CD4-positive, alpha-beta T cell treated with Interleukin-4 for 4 hours (primary cell): ENCODE measurements at places on chromosomes 6 and 20.

- no peak for DNase-seq
Observed at GRCh38 chr20:24777746-24778145, 171.3 kb upstream of the CST7 start.

DNA sequence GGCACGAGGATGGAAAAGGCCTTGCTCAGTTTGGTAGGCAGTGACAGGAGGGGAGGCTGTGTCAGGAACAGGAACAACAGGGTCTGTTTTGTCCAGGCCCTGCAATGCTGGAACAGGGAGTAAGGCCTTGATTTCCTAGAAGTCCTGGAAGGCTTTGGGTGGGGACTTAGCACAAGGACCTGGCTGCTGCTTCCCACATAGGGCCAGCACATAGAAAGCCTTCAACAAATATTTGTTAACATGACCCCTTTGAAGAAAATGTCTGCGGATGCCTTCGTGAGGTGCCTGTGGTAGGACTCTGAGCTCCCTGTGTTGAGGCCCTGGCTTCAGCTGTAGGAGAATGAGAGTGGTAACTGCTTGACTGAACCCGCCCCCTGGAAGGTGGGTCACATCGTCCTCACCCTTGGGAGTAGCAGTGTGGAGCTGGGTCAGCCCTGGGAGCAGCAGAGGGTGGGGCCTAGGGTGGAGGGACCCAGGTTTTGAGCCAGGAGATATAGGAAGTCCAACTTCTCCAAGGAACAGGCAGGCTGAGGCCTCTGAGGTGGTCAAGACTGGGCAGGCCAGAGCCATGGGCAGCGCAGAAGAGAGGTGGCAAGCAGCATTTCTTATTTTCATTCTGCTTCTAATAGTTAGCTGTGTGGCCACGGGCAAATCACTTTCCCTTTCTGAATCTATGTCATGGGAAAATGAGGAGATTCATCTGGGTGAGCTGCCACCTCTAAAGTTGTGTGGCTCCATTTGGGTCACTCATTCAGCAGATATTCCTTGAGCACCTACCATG lies 50.0 kb downstream of the CNBD2 start:
- DNase-seq, result no peak

DNA sequence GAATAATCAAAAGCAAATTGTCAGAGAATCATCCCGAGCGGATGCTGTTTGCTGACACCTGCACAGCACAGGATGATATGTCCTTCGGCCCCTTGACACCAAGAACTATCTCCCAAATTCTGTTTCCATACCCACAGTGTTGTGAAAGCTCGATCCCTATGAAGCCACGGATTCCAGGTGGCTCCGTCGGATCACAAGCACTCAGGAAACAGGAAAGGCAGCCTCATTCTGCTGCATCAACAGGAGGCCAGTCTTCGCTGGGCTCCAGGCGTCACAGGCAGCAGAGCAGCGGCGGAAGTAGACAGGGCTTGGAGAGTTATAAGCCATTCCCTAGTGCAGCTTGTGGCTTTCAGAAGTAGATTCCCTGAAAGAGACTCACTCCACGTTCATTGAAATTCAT lies 342.3 kb downstream of the C6orf118 start:
- DNase-seq, result no peak

- DNase-seq, result no peak
Observed at GRCh38 chr20:3577366-3577765, 85.8 kb downstream of the GFRA4 start.

DNA sequence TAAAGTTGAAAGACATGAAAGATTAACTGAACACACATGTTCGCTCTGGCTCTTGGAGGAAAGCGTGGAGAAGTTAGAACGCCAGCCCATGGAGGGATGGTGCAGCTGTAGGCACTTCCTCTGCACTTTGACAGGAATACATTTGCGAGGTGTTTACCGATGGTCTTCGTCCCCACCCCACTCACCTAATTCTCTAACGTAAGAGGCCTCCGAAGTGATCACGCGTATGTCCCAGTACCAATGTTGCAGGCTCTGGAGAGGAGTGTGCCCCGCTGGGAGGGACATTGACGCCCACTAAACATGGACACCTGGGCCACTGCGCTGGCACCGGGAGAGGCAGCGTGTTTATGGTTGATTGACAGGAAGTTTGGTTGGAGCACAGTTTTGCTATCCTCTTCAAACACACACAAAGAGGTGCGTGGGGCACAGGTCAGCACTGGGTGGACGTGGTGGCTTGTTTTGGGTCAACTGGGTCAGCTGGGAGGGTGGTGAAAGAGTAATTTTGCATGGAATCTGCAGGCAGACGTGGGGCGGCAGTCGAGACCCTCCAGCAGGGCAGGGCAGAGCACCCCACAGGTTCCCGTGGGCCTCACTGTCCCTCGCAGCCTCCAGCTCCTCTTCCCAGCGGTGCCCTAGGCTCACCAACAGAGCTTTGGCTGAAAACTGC lies 110.1 kb downstream of the DLL1 start:
- DNase-seq, result no peak

- no peak for DNase-seq
Observed at GRCh38 chr6:92559611-92560010, 859.7 kb downstream of the EPHA7 start.

DNA sequence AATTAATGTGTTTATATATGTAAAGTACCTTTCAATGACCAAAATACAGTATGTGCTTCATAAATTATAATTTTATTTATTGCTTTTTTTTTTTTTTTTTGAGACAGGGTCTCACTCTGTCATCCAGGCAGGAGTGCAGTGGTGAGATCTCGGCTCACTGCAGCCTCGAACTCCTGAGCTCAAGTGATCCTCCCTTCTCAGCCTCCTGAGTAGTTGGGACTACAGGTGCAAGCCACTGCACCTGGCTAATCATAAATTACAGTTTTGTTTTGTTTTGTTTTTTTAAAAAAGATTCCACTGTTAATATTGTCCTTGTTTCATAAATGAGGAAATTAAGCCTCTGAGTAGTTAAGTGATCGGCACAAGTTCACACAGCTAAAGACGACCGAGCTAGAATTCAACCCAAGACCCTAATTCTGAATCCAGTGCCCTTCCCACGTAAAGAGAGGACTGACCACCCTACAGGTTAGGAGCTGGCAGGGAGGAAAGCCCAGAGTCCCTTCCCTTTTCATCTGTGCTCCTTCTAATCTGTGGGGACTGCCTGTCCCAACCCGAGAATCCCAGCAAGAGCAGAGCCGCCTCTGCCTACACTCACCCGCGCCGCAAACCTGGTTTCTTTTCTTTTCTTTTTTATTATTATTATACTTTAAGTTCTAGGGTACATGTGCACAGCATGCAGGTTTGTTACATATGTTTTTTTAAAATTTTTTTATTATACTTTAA lies 8.5 kb upstream of the GDF5 start:
- no peak for DNase-seq
